Right cardiac atrium (tissue), 5 donors: ENCODE measurements at places on chromosomes 7 and 10. TPM values are rescaled to one million over a fixed set of nuclear protein-coding genes. Genes with fewer than 3 reads are reported as not detected.

EBLN1 gene
- total RNA-seq: not detected

TMEM229A gene
- total RNA-seq: 0.83 TPM

SAMD9L gene
- 7.4 TPM for total RNA-seq

BTAF1 gene
- total RNA-seq: 13.5 TPM

PNLIPRP3 gene
- total RNA-seq: not detected

ADARB2 gene
- total RNA-seq: 0.59 TPM

LRRD1 gene
- total RNA-seq: 0.25 TPM

CYP3A4 gene
- not detected for total RNA-seq

NPFFR1 gene
- 0.03 TPM for total RNA-seq

CDK14 gene
- 59.6 TPM for total RNA-seq

CNTNAP2 gene
- total RNA-seq: 1.7 TPM

DIP2C gene
- total RNA-seq: 28.4 TPM

TMUB1 gene
- total RNA-seq: 28.5 TPM

LRRC18 gene
- not detected for total RNA-seq

CHN2 gene
- 4.3 TPM for total RNA-seq

ZNF503 gene
- total RNA-seq: 13.2 TPM

MRC1 gene
- total RNA-seq: 38.3 TPM

EFCAB10 gene
- total RNA-seq: not detected

MGAM2 gene
- 0.19 TPM for total RNA-seq

NRF1 gene
- total RNA-seq: 20.0 TPM

SSC4D gene
- total RNA-seq: 0.78 TPM

SPAM1 gene
- not detected for total RNA-seq

SPDYE6 gene
- total RNA-seq: not detected

ADRA2A gene
- 0.83 TPM for total RNA-seq

TBC1D12 gene
- 6.1 TPM for total RNA-seq

NCF1 gene
- 1.6 TPM for total RNA-seq

EPO gene
- not detected for total RNA-seq

CPN1 gene
- not detected for total RNA-seq

ELOVL3 gene
- 0.17 TPM for total RNA-seq

GSDME gene
- 9.9 TPM for total RNA-seq

FAM200A gene
- total RNA-seq: 6.1 TPM

FAM25C gene
- total RNA-seq: not detected

TES gene
- 21.2 TPM for total RNA-seq
